M059J (cell line): ENCODE measurements at places on chromosomes 11 and 22. TPM values are rescaled to one million over a fixed set of nuclear protein-coding genes. Genes with fewer than 3 reads are reported as not detected.
A peak's percentile ranks its signal among the peaks of the same experiment; 100 is the strongest.

BLID gene
- 0.39 and 0.74 TPM in 2 replicates for total RNA-seq

ZMAT5 gene
- 19.4 and 27.5 TPM in 2 replicates for total RNA-seq

NXPE2 gene
- total RNA-seq, result not detected in 2 replicates

MOV10L1 gene
- total RNA-seq, result 0.71 and 1.8 TPM in 2 replicates

SORL1 gene
- 1.9 and 3.0 TPM in 2 replicates for total RNA-seq

SLC25A17 gene
- total RNA-seq, result 39.1 and 52.6 TPM in 2 replicates

DENND5A gene
- total RNA-seq, result 62.5 and 71.1 TPM in 2 replicates

KCNJ11 gene
- not detected in 2 replicates for total RNA-seq

ASRGL1 gene
- 16.9 and 25.8 TPM in 2 replicates for total RNA-seq

OR56A1 gene
- total RNA-seq, result not detected in 2 replicates

GRCh38 chr22:20296598-20296997, 23.3 kb downstream of the DGCR6L start:
- DNase-seq, result peak; percentile 15

GRCh38 chr11:7936615-7937014, 4.9 kb downstream of the OR10A3 start:
- peak; percentile 20 for DNase-seq

DNA sequence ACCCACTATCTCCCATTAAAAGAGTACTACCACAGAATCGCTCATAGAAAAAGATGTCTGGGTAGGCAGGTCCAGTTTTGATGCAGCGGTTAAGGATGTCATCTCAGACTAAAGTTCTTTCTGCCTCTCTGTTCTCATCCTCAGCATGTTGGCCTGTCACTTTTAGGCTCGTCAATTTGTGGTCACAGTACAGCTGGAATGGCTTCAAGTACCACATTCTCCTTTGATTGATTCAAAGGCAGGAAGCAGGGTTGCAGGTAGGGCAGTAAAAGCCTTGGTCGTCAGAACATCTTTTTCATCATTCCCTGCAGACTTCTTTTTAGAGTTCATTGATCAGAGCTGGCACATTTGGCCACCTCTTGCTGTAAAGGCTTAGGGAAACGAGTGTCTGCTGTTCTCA, 28.7 kb downstream of the SDHD start:
- no peak for DNase-seq

- DNase-seq, result no peak
Observed at GRCh38 chr11:64562723-64563351, 28.2 kb upstream of the SLC22A12 start.

GRCh38 chr11:110198031-110198729, 98.2 kb downstream of the RDX start:
- peak; percentile 53 for DNase-seq

DNA sequence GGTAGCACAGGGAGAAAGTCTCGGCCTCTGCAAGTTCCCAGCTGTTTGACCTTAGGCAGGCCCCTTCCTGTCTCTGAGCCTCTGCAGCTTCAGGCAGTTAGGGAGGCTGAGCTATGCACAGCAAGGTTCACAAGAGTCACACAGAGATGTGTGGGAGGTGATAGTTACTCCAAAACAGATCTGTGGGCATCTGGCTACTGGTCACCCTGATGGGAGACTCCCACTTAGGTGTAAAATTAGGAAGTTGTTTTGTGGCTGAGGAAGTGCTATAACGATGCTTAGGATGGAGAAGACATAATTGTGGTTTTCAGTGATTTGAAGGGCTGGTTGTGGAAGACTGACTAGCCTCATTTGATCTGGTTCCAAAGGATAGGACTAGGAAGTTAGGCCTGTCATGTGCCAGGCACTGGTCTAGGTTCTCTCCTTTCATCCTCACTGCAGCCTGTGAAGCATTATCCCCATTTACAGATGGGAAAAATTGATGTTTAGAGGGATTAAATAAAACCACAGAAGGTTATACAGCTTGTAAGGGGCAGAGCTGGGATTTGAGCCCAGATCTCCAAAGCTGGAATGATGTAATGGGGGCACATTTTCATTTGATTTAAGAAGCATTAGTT, 13.5 kb downstream of the ACO2 start:
- peak; percentile 34 for DNase-seq

GRCh38 chr22:46125816-46126765, 24.2 kb upstream of the PPARA start:
- no peak for DNase-seq

- DNase-seq, result peak; percentile 19
Observed at GRCh38 chr11:84780689-84781293, 846.4 kb downstream of the DLG2 start.

GRCh38 chr11:11263238-11264005, 89.6 kb downstream of the CSNK2A3 start:
- no peak for DNase-seq

- no peak for DNase-seq
Observed at GRCh38 chr11:75261902-75262361, 21.4 kb downstream of the TPBGL start.

DNA sequence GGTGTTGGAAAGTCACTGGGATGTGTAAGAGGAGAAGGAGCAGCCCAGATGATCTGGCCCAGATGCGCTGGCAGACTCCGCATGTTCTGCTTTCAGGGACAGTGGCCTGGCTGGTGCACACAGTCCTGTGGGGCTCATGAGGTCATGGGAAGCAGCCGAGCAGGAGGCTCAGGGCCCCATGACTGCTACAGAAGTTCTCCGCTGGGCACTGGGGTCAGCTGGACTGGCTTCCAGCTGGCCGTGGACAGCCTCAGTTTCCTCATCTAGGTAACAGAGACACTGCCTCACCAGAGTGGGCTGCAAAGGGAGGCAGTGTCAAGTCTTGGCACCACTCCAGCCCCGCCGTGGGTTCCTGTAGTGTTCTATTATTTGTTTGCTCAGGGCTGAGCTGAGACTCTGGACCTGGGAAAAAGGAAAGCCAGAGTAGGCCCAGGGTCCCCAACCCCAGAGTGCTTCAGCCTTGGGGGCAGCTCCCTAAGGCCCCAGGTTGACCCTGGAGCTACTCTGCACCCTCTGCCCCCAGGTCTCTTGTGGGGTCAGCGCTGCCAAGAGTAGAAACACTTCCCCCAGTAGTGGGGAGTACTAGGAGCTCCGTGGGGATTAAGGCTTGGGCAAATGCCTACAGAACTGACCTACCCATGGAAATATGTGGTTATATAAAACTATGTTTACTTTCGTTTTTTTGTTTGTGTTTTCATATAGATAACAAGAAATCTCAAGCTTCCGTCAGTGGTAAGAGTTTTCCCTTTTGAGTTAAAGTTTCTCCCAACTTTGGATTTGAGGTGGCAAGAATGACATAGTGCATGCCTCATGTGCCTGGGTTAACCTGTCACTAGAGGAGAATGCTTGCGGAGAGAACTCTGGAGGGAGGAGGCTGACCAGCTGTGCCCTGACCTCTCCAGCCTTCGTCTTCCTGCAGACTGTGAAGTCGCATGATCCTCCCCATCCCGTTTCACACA, 45.3 kb downstream of the MED15 start:
- no peak for DNase-seq

GRCh38 chr11:123640677-123641494, 13.5 kb downstream of the SCN3B start:
- peak; percentile 34 for DNase-seq

DNA sequence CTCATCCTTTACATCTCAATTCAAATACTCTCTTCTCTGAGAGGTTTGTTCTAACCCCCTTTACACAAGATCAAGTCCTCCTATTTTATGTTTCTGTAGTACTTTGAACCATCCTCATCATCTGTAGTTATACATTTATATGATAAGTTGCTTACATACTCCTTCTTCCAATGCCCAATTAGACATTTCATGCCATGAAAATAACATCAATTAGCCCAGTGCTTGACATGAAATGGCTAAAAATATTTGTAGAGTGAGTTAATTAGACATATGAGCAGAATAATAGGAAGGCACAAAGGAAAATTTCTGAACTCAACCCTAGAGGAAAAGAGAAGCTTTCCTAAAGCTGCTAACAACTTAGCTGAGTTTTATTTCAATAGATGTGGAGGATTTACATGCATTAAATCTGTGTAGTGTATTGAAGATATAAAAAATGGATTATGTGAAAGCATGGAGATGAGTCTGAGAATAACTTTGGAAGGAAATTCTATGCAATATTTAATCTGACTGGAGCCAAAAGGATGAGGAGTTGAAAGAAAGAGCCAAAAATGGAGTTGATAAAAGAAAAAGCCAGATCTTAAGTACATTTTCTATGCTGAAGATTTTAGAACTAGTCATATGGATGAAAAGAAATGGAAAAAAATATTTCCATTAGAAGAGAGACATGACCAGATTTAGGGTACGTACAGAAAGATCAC, at the start of gene OR56A1:
TSS of gene OR56A1 (minus strand) at position 51 of the 698 bp plus-strand sequence. CDS start 3,066 bp downstream, outside the sequence.
- no peak for DNase-seq

DNA sequence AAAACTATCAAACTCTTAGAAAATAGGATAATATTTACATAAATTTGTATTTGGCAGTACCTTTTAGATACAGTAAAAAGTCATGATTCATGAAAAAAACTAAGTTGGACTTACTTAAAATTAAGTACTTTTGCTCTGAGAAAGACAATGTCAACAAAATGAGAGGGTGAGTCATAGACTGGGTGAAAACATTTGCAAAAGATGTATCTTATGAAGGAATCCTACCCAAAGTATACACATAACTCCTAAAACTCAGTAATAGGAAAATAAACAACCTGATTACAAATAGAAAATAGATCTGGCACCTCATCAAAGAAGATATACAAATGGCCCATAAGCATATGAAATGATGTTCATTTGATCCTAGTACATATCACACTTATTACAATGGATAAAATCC, 1154.6 kb downstream of the JRKL start:
- DNase-seq, result no peak
